ENCODE measurements at places on chromosomes 5 and 9.

- no peak for DNase-seq
Observed at GRCh38 chr5:10903786-10904560, 142.9 kb upstream of the DAP start.

GRCh38 chr5:14231890-14232289 lies 88.7 kb downstream of the TRIO start:
- DNase-seq: no peak

GRCh38 chr5:41955432-41956024 lies 30.4 kb downstream of the FBXO4 start:
- no peak for DNase-seq

- no peak for DNase-seq
Observed at GRCh38 chr9:81623778-81624177, 65.6 kb downstream of the TLE1 start.

DNA sequence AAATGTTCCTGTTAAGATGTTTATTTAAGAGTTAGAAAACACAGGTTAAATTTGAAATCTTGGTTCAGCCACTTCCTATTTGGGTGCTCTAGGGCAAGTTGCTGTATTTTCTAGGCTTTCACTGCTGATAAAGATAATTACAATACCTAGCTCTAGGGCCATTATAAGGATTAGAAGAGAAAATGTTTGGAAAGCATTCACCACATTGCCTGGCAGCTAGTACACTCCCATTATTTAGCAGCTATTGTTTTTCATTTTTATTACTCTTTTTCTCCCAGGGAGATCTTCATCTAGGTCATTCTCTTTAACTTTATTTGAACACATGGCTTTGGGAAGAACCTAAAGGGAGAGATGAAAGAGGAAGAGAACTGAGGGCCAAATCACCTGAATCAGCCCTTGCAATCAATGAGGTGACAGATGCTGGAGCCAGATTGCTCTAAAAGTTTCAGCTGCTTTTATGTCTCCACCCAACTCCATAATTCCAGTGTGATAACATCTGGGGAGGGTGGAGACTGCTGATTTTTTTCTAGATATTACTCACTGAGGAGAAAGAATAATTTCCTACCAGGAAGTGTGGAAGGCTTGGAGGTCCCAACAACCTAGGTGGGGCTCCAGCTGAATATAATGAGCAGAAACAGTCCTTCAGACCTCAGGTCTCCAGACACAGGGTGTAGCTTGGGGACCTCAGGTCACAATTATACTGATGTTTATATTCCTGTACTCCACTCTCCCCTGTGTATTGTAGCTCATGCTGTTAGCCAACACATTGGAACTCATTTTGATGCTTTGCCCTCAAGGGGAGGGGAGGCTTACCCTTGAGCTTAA lies 640.0 kb downstream of the RAB3C start:
- DNase-seq: no peak

GRCh38 chr5:147507480-147508126 lies 2.3 kb downstream of the DPYSL3 start:
- DNase-seq: no peak

GRCh38 chr5:1298723-1299510 lies 4.0 kb upstream of the TERT start:
- no peak for DNase-seq

- no peak for DNase-seq
Observed at GRCh38 chr5:14405267-14405666, 176.3 kb upstream of the OTULINL start.

- no peak for DNase-seq
Observed at GRCh38 chr9:84861455-84861854, 191.9 kb downstream of the NTRK2 start.

DNA sequence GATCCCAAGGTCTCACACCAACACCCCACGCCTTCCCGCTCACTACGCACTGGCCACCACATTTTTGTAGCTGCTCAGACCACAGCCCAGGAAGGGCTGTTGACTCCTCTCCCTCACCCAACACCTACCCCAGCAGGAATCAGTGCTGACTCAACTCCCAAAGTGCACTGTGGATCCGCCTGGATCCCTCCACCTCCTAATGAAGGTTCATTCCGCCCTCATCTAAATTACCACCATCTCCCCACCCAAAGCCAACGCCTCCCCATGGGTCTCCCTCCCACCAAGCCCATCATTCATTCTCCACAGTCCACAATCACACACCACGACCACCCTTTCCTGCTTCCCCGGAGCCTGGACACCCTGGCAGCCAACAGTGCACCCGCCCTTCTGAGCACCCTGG lies 57.8 kb downstream of the OLFM1 start:
- DNase-seq: no peak

DNA sequence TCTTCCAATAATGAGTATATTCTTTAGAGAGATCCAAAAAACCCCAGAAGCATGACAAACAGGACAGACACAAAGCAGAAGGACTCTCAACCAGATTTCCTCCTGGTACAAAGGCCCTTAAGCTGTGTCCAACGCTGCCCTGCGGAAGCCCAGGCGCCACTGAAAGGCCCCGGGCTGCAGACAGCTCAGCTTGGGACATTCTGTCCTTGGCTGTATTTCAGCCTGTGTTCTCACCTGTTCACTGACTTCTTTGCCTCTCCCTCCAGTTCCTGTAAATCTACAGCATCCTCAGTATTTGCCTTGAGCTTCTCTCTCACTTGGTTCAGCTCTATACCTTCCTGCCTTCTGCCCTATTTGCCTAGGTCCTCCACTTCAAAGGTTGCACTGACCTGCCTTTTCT lies 96.5 kb downstream of the SH3TC2 start:
- DNase-seq: no peak

DNA sequence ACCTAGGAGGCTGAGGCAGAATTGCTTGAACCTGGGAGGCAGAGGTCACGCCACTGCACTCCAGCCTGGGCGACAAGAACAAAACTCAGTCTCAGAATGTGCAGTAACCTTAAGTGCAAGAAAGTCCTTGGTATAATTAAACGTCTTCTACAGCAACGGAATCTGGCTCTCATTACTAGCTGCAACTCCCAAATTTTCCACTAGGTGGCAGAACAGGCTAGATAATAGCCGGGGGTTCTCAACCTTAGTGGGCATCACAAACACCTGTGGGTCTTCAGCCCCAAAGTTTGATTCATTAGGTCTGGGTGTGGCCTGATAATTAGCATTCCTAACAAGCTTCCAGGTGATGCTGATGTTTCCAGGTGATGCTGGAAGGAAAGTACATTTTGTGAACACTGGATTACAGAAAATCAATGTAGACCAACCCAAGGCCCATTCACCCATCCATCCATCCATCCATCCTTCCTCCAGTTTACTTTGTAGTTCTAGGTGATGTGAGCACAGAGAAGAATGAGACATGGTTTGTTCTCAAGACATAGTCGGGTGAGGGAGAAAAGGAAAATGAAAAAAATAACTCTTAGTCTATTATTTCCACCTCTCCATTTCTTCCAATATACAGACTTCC lies 37.3 kb downstream of the FBXW2 start:
- DNase-seq: peak; percentile 13

- no peak for DNase-seq
Observed at GRCh38 chr9:91360551-91361290, 997 bp downstream of the AUH start.

DNA sequence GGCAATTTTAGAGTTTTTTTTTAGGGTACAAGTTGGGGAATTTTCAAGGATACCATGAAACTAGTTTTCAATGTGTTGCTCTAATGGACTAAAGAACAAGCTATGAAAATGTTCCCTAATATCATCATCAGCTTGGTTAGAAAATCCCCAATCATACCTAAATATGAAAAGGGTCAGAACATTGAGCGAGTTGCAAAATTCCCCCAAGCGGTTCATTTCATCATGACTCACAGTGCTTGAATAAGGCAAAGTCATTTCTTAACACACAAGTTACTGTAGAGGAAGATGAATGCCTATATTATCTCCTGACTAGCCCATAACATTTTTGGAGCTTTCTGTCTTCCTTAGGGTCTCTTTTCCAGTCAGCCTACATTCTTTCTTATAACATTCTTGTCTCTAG lies 62.7 kb downstream of the ST8SIA4 start:
- DNase-seq: no peak

DNA sequence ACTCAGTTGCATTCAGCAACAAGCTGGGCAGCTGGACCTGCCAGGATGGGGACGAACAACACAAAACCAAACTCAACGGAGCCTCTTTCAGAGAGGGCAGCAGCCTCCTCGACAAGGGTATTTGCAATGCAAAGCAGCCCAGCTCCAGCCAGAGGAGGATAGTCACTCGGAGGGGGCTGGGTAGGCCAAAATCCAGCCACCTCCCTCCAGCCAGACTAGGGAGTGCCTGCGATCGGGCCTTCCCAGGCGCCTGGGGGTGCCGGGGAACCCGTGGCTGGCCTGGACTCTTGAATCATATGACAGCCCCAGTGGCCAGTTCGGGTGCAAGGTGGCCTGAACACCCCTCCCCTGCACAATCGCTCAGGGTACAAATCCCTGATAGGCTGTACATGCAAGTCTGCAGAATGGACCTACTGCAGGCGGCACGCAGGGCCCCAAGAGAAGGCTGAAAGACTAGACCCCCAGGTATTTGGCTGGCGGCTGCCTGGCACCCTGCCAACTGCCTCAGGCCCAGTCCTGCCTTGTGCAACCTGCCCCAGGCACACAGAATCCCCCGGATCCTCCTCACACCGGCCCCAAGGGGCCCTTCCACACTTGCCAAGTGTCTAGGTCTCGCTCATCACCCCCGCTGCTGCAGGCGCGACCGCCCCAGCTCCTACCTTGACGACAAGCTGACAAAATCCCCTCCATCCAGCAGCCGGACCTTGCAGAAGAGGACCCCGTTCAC lies 1.3 kb downstream of the EEIG1 start:
- no peak for DNase-seq

DNA sequence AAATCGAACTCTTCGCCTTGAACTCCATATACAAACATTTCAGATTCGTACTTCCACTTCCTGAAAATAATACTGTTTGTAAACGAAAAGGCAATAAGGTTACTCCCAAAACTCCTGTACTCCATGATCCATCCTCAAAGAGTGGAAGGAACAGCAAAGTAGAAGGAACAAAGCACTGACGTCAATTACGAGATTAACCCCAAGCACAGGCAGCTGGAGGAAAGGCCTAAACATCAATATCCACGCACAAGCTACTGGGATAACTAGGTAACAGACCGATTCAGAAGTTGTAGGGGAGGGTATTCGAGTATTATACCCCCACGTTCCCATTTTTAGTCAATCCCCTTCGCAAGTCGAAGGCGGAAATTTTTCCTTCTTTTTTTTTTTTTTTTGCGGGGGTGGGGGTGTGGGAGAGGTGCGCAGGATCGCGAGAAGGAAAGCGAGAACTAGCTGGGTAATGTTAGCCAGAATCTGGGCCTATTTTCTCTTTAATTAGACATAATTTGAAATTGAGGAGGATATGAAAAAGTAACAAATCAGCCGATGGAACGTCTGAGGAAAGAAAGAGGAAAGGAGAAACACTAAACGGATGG lies 909 bp downstream of the AFF4 start:
- DNase-seq: no peak

- no peak for DNase-seq
Observed at GRCh38 chr5:40676613-40677343, 2.9 kb upstream of the PTGER4 start.

- DNase-seq: peak; percentile 39
Observed at GRCh38 chr9:91033797-91034196, 232.2 kb downstream of the SYK start.

GRCh38 chr9:122382901-122383850 lies 12.4 kb downstream of the PTGS1 start:
- DNase-seq: no peak

DNA sequence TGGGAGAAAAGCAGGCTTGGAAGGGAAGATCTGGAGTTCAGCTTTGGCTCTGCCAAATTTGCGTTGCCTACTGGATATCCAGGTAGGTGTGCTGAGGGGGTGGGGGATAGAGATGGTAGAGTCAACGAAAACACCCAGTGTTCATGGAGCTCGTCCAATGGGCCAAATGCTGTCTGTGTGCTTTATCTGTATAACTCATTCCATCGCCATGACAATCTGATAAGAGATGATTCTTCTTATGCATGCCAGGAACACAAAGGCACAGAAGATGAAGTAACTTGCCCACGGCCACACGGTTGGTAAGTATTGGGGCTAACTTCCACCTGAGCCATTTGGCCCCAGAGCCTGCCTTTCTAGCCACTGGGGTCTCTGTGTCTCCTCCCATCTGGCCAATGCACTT lies 53.2 kb downstream of the BOD1 start:
- no peak for DNase-seq

All from activated CD8-positive, alpha-beta memory T cell treated with anti-CD3 and anti-CD28 coated beads for 48 hours (primary cell).